ENCODE measurements at places on chromosomes 4 and X. TPM values are rescaled to one million over a fixed set of nuclear protein-coding genes. Genes with fewer than 3 reads are reported as not detected.

DNA sequence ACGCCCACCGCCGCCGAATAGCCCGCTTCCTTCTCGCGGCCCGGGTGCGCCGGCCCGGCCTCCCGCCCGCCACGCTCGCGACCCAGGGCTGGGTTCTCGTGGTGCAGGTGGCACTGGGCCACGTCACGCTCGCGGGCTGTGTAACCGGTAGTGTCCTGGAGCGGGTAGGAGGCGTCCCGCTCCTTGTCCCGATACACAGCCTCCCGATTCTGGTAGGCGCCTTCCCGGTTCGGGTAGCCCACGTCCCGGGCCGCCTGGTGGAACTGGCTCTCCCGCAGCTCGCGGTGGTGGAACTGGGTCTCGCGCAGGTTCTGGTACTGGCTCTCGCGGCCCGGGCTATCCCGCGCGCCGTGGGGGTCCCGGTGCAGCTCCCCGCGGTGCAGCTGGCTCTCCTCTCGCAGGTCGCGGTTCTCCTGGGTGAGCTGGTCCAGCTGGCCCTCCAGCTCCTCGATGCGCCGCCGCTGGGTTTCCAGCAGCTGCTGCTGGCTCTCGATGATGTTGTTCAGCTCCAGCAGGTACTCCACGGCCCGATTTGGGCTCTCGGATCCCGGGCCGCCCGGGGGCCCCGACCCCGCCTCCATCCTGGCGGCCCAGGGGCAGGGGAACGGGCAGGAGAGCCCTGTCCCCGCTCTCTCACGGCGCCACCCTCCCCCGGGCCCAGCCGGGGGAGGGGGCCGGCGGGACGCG is 39.3 kb upstream of the IQSEC2 start:
- no peak for DNase-seq

- no peak for DNase-seq
Measured at GRCh38 chr4:24693636-24694035, 101.7 kb upstream of the SOD3 start.

- DNase-seq, result no peak
Measured at GRCh38 chrX:24216037-24216436, 66.5 kb downstream of the ZFX start.

- no peak for DNase-seq
Measured at GRCh38 chr4:88212253-88212561, 53.8 kb upstream of the ABCG2 start.

GRCh38 chr4:185566972-185567371 is 31.7 kb upstream of the PDLIM3 start:
- DNase-seq, result peak; percentile 47

DNA sequence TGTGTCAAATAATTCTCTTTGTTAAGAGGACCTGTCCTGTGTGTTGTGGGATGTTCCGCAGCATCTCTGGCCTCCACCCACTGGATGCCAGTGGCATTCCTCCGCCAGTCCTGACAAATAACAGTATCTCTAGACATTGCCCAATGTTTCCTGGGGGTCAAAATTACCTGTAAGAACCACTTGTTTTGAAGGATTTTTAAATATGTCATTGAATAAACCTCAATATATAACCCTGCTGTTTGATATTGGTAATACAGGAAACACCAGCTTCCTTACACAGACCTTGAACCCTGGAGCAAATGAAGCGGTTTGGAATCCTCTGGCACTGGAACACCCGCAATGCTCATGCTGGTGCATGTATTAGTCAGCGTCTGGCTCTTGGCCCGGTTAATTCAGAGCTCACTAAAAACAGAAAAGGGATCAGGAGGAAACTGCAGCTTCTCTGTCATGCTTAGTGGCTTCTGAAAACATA is 101.3 kb downstream of the TBL1X start:
- DNase-seq, result peak; percentile 29

DNA sequence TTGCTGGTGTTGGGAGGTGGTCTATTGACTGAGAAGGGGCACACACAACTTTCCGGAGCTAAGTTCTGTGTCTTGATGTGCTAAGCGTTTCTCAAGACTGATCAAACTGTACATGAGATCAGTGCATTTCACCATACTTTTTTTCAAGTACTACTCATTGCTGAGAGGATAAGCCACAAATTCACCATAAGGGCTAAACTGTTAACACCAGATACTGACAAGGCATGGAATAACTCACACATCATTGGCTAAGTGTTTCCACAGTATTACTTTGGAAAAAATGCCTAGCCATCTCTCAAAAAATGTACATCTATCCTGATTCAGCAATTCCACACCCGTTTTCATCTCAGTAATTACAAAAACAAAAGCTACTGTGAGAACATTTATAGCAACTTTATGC is 13.0 kb downstream of the RBMX start:
- DNase-seq, result no peak

DNA sequence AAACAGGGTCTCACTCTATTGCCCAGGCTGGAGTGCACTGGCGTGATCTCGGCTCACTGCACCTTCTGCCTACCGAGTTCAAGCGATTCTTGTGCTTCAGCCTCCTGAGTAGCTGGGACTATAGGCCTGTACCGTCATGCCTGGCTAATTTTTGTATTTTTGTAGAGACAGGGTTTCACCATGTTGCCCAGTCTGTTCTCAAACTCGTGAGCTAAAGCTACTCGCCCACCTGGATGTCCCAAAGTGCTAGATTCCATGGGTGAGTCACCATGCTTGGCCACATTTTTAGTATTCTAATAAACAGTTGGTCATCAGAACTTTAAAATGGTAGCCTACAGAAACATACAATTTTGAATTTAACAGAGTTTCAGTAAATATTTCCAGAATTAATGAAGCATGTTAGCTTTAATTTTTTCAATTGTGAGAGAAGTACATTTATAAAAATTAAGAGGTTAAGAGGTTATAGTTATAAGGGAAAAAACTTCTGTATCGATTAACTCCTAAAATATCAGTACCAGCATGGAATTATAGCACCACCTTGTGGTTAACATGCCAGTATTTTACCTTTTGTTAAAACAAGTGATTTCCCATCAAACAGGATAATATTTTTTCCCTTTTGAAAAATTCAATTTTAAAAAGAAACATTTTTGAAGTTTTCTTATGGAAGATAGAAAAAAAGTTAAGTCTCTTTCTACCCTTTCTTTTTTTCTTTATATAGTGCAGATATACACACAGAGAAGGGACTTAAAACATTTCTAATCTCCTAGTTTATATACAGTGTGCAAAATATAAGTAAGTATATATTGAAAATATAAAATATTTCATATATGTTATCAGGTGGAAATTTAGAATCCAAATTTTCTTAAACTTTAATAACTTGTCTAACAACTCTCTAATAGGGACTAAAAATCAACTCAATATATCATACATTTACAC is 35.4 kb downstream of the CEP44 start:
- peak; percentile 8 for DNase-seq

DNA sequence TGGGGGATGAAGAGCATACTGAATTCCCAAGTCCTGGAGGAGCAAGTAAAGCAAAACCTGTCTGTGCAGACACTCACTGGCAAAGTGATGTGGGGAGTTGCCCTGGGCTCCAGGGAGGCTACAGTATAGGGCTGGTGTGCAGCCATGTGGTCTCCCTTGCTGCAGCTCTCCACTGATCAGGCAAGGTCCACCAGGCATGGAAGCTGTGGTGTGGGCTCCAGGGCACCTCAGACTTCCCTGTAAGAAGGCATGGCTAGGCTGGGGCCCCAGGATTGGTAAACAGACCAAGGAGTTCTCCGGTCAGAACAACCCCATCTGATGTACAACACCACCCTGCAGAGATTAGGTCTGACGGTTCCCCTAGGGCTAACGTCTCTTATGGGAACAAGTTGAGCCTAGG is 241.9 kb upstream of the NDST4 start:
- DNase-seq, result no peak

DNA sequence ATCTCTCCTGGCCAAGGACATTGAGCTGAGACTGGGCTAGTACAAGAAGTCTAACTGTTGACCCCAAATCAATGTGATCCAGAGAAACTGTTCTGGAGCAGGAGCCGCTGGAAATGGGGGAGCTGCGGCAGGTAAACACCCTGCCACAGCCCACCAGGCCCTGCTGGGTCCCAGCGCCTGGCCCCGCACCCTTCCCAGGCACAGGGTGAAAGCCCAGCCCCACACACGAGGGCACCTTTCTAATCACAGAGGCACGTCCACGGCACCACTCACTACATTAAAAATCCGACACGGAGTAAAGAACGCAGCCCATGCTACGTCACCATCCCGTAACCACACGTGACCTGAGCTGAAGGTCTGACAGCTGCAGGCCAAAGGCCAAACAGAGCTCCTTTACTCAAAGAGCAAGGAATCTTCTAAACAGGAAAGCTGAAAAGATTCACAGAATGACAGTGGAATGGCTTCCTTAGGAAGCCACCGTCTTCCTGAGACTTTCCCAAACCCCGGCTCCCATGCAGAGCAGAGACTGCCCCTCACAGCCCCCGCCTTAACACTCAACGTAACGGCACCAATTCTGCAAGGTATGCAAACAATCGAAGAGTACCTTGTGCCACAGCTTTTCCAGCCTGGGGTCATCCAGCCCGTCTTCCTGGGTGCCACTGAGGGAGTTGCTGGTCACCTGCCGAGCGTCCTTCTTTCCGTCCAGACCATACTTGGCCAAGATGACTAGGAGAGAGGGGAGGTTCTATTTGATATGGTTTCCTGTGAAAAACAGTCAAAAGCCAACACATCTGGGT is 12.6 kb downstream of the LRPAP1 start:
- no peak for DNase-seq

- DNase-seq, result peak; percentile 16
Measured at GRCh38 chr4:5118994-5119835, 67.9 kb downstream of the STK32B start.

DNA sequence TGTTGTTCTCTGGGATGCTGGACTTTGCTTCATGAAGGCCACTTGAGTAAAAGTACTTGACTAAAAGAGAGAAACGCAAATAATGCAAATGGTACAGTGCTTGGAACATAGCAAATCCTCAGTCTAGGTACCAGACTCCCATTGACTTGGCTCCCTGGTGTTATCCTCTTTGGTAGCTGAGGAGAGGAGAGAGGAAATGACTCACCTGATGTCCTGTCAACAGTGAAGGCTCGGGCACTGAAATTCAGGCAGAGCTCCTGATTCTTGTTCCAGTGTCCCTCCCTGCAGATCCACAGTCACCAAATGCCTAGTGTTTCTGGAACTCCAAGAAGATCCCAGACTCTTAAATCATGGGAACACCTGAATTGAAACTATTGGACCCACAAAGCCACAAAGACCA is 22.5 kb upstream of the TCEAL4 start:
- DNase-seq, result no peak

- DNase-seq, result no peak
Measured at GRCh38 chr4:109296527-109296926, 5.9 kb downstream of the COL25A1 start.

- DNase-seq, result no peak
Measured at GRCh38 chr4:150010525-150011126, 67.6 kb upstream of the DCLK2 start.

DNA sequence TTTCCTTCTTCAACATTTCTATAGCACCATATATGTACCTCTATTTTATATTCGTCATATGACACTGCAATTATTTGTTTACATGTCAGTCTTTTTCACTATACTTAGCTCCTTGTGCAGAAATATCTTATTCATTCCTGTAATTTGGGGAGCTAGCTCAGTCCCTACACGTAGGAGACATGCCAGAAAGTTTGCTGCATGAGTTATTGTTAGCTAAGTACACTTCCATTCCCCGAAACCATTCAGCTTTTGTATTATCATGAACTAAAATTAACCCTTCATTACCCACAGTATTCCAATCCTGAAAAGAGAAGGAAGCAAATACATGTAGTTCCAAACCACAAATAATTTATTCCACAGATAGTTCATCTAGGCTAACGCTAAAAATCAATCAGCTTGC is 10.2 kb downstream of the CBR4 start:
- no peak for DNase-seq

- DNase-seq, result no peak
Measured at GRCh38 chr4:108001540-108002135, 11.9 kb downstream of the HADH start.

DNA sequence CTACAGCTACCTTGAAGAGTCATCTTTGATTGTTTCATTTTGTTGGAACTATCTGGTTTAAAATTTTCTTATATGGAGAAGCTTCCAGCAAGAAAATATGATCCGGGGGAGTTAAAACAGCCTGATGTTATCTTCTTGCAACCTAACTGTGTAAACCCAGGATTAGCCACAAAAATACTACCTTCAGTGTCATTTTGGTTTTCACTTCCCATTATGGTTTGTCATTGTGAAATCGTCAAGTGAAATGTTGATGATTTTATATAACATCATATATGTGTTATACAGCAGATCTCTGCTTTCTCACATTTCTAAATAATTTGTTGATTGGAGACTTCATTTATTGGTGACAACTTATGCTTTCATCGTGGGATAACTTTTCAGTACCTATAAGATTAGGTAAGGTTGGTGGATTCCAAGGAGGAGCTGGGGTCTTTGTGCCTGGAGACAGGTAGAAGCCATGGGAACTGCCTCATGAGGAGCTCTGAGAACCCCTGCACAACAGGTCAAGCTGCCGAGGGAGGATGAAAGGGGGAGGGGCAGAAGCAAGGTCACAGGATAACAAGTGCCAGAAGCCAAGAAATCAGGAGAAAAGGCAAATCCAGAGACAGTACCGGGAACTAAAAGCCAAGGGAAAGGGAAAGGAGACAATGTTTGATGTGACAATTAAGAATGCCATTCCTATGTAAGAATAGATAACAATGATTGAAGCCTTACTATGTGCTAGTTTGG is 7.2 kb downstream of the ARHGAP24 start:
- no peak for DNase-seq

DNA sequence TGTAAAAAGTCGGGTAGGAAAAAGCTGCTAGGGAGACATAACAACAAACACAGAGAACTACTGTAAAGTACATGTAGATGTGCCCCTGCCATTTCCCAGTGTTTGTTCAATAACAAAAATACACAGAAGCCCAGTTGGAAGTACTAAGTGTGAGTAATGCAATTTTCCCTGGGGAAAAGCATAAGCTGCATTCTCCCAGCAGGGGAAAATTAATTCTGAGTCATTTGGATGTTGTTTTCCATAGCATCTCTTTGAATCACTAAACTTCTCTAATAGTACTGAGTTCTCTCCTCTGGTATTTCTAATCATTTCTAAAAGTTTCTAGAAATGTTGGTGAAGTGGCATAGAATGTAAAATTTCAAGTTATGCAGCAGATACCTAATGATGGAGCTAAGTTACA is 1114.9 kb downstream of the C4orf33 start:
- no peak for DNase-seq

GRCh38 chrX:63400340-63400739 is 49.2 kb upstream of the SPIN4 start:
- no peak for DNase-seq

The IBSP gene
- 0.30 TPM for total RNA-seq

The CXCL5 gene
- total RNA-seq, result 0.20 TPM

The C4orf36 gene
- total RNA-seq, result 1.9 TPM

The BLTP1 gene
- 122 TPM for total RNA-seq

The HPGD gene
- 34.6 TPM for total RNA-seq

The PRDX4 gene
- total RNA-seq, result 123 TPM

The SOD3 gene
- 15.2 TPM for total RNA-seq

The BMPR1B gene
- 4.5 TPM for total RNA-seq

The CENPVL1 gene
- total RNA-seq, result not detected

The PNMA6A gene
- 2.8 TPM for total RNA-seq

The CT83 gene
- total RNA-seq, result not detected

The ANOS1 gene
- total RNA-seq, result 15.9 TPM

The TCEANC gene
- total RNA-seq, result 5.3 TPM

The PLA2G12A gene
- total RNA-seq, result 15.0 TPM
